ENCODE measurements at places on chromosomes 12 and 14.

DNA sequence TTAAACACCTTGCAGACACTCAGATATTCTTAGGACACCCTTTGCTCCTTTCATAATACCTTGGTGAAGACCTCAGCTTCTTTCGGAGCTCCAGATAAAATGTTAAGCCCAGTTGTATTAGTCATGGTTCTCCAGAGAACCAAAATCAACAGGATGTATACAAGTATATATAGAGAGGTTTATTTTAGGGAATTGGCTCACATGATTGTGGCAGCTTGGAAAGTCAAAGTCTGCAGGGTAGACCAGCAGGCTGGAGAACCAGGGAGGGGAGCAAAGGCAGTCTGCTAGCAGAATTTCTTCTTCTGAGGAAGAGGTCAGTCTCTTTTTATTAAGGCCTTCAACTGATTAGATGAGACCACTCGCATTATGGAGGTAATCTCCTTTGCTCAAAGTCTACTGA lies 6.9 kb upstream of the IGF1 start:
- DNase-seq, result no peak

- DNase-seq, result no peak
These were observed 9.9 kb downstream of the SAV1 start for GRCh38 chr14:50658203-50658602.

GRCh38 chr14:76115010-76115422 lies 36.7 kb upstream of the GPATCH2L start:
- DNase-seq, result no peak

GRCh38 chr14:99241325-99242010 lies 30.5 kb downstream of the BCL11B start:
- no peak for DNase-seq

DNA sequence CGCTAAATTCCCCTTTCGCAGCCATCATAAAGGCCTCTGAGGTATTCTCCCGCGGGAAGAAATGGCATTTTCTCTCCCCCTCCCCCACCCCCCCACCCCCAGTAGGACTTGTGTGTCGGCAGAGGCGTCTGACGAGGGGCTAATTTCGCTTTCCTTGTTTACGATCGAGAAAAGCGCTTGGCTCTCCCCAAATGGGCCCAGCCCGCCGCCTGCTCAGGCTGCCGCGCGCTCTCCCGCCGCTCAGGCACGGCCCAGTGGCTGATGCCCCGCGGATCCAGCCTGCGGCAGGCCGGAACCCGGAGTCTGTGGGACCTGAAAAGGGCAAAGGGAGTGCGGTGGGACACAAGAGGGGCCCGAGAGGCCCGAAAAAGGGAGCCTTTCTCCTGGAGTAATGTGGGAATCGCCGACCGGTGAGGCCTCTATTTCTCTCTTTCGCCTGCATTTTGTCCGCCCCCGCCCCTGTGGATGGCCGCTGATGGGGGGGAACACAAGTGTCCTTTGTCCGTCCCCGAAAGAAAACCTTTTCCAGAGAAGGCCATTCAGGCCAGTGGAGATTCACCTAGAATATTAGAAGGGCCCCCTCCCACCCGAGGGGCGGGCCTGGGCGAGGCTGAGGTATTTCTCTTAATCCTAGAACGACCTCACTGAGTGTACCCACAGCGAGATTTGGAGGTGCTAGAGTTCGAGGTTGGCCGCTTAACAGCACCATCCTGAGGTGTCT lies 9.0 kb upstream of the HOXC6 start:
- no peak for DNase-seq

- no peak for DNase-seq
These were observed 138.0 kb downstream of the ANO6 start for GRCh38 chr12:45353944-45354343.

- no peak for DNase-seq
These were observed 553 bp downstream of the CNPY2 start for GRCh38 chr12:56315249-56315621.

DNA sequence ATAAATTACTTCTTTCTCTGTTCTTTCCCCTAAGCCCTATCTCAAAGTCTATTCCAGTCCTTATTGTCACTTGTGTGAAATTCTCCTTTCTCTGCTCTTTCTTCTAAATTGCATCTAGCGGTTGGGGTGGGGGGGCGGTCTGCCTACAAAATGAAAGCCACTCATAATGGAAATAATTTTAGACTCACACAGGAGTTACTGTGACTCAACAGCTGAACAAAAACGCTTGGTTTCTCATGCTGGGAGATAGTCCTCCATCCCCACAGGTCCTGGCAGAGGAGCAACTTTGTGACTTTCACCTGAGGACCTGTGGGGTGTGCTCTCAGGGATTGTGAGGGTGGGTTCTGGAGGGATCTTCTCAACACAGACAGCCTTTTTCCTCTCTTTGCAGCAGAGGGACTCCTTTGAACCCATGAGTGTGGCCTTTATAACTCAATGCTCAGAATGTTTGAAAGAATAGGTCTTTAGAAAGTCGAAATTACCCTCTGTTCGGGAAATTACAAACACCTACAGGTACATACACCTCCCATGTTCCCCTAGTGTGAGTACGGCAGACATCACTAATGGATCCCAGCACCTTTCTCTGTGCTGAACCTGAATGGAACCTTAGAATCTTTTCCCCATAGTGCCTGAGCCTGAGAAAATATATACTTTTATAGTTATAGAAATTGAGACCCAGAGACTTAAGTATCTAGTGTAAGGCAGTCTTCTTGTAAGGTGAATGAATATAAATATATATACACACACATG lies 109.7 kb downstream of the CHST11 start:
- no peak for DNase-seq

DNA sequence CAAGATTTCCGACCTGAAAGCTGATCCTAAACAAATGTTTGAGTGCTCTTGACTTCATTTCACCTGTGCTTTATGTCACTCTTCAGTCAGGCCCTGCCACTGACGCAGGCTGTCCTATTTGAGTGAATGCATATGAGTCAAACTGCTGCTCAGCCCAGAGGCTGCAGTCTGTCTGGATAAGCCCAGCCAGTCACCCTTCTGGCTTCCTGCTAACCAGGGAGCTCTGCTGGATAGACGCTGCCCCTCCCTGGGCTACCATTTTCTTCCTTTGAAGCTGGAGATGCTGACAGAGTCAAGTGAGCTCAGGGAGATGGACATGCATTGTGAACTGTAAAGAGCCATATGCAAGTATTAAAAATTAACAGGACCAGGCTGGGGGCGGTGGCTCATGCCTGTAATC lies 5.1 kb upstream of the TUNAR start:
- DNase-seq, result no peak

- DNase-seq, result no peak
These were observed 384.3 kb downstream of the RAD51B start for GRCh38 chr14:68203871-68204270.
